Fibroblast of the aortic adventitia (primary cell): ENCODE measurements at places on chromosomes 2 and 18.

DNA sequence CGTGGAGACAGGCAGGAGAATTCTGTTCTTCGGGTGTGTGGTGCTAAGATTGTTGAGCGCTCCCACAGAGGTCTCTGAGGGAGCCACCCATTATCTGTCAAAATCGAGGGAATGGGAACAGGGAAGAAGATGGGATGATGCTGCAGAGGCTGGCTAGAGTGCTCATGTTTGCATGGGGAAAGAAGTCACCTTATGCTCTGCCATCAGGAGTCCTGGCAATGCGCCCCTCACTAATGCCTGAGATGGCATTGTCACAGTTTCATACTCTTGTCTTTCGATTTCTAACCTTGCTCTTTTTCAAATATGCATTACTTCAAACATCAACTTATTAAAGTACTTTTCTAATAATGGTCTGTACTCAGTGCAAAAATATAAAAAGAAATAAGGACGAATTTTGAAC, 463.3 kb upstream of the CELF4 start:
- DNase-seq: no peak

DNA sequence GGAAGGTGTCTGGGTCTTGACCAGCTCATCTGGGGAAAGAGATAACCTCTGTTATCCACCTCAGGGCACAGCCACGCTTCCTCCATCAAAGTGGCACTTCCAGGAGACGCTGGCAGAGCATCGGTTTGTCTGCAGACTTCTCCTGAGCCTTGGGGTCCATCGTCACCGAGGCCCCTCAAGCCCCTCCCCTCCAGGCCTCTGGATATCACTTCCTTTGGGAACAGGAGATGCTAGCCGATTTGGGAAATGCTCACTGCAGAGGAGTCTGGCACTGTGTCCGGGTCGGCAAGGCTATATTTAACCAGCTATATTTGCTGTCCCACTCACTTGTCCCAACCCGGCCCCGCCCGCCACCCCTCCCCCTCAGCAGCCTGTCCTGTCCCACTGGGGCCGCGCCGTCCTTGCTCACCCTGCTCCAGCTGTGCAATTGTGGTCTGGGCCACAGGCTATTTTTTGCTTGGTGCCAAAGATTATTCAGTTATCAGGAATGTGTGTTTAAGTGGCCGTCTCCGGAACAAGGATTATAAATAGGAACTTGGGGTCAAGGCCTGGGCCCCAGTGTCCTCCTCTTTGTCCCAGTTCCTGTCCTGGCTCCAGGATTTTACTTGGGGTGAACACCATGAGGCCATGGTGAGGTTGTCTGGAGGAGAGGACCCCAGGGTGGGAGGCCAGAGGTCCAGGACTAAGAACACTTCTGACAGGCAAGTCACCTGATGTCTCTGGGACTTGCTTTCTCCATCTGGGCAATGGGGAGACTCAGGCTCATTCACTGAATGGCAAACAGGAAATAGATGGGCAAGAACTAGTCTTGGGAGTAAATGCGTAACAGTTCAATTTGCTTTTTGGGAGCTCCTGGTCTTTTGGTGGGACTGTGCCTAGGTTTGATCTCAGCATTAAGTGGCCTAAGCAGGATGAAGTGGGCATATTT, 263.6 kb downstream of the DYSF start:
- DNase-seq: peak; percentile 71

GRCh38 chr2:120103723-120104467, 91.0 kb downstream of the EPB41L5 start:
- DNase-seq: peak; percentile 82

GRCh38 chr18:13877157-13877556, 38.2 kb downstream of the MC2R start:
- DNase-seq: no peak

DNA sequence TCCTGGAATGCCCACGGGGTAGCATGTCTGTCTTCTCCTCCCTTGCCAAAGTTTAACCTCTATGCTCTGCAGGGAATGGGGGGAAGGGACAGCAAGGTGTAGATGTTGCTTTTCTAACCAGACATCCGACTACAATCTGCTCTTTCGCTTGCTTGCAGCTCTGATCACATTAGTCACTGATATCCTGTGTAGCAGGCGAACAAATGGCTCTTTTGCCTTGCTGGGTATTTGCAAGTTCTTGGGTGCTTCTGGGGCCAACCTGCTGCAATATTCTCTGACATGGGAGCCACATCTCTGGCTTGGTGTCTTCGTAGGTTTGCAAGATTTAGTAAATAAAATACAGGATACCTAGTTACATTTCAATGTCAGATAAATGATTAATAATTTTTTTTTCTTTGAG, 190.0 kb downstream of the ASB1 start:
- DNase-seq: no peak

GRCh38 chr18:5890331-5891183, 4.8 kb downstream of the TMEM200C start:
- DNase-seq: no peak

- no peak for DNase-seq
Measured at GRCh38 chr18:31655354-31655753, 29.0 kb downstream of the B4GALT6 start.
